ENCODE measurements at places on chromosomes 3 and 15. TPM values are rescaled to one million over a fixed set of nuclear protein-coding genes. Genes with fewer than 3 reads are reported as not detected.

DNA sequence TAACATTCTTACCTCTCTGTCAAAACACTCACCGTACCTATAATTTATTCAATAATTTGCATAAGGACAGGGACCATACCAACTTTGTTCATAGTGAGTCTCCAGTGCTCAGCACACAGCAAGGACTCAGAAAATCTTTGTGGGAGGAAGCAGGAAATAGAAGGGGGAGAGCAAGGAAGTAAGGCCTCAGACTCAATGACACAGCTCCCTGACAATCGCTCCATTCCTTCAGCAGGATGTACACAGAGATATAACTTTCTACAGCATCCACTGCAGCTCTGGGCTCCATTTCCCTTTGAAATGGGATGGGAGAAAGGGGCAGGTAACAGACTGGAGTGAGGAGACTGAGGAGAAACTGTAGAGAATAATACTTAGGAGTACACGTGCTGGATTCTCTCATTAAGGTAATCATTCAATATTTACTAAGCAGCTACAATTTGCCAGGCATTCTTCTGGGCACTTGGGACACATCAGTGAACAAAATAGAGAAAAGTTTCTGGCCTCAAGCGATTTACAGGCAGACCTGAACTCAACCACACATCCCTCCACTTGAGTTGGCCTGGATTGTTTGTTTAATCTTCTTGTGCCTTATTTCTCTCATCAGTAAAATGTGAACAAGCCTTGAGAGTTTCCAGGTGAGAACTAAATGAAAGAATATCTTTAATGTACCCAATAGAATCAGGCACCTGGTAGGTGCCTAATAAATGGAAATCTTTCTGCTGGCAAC is 330.3 kb upstream of the THBS1 start:
- H3K4me1 ChIP-seq = no peaks in the 10 kb centered on the region
- no peak for DNase-seq
- no peak overlapping the region for H3K27ac ChIP-seq
- H3K27me3 ChIP-seq = no peaks in the 10 kb centered on the region
- no peak overlapping the region for H3K4me3 ChIP-seq

DNA sequence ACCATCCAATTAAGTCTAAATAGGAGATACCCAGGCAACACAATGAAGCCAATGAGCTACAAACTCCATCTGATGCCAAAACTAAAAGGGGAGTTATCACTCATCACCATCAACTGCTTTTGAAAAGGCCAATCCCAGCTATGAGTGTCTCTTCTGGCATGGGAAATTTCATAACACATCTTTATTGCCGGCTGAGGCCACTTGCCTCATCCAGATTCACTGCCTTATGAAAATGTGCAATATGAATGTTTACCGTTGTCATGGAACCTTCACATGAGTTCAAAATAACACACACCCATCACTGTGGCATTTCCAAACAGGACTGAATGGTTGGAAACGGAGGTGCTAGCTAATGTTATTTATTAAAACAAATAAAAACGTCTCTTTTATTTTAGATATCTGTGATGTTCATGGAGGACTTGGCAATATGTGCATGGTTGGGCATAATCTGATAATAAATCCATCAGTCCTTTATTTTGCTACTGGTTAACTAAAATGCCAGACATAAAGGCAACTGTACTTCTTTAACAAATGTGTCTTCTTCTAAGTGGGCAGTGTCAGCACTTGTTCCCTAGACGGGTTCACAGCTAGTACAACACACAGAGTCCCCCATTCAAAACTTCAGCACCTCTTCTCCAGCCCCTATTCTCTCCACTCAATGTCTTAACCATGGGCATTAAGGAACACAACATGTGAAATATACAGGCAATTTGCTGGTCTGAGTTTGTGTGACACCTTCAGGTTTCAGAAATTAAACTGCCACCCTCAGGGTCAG is 143.9 kb downstream of the MAGI1 start:
- H3K36me3 ChIP-seq = no peaks in the 10 kb centered on the region
- H3K27me3 ChIP-seq = no peaks in the 10 kb centered on the region
- no peaks in the 10 kb centered on the region for H3K4me1 ChIP-seq
- no peak overlapping the region for H3K4me3 ChIP-seq

The B3GALNT1 gene
- polyA plus RNA-seq = not detected

GRCh38 chr15:74809242-74809641 is 3.4 kb upstream of the LMAN1L start:
- H3K4me3 ChIP-seq = no peak overlapping the region
- peaks cover 11% of the 10 kb centered on the region for H3K36me3 ChIP-seq
- no peak for DNase-seq
- no peak overlapping the region for H3K27ac ChIP-seq

DNA sequence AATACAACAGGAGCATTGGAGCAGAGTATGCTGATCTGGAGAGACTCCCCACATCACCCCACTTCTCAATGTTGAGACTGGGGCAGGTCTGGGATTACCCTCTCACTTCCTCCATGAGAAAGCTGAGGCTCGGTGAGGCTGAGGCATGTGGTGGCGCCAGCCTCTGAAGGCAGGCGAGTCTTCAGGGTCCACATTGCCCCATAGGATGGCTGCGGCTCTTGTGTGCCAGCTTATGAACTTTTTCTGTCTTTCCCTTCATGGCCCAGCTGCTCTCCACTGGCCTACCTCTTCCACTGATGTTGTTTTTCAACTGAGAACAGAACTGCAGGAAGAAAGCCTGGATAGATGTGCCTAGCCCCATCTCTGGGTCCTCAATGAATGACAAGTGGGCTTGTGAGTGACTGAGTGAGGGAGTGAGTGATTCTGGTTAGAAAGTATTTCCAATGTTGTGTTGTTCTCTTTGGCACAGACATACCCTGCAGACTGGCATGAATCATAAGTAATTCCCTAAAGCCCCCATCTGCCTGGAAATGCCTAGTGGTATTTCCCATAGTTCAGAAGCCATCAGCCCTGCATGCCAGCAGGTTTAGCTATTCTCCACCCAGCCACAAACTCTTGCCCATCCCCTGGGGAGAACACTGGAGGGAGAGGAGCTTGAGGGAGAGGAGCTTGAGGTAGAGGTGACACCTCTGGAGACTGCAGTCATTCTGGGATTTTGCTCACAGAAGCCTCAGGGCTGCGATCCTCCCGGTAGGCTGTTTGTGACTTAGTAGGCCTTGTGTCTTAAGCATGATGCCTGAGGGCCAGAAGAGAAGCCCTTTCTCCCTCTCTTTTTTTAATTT is 56.9 kb downstream of the AMOTL2 start:
- DNase-seq = no peak
- no peaks in the 10 kb centered on the region for H3K27me3 ChIP-seq
- H3K27ac ChIP-seq = no peak overlapping the region
- H3K4me3 ChIP-seq = no peak overlapping the region

The FAM81A gene
- polyA plus RNA-seq = 1.1 TPM

- no peak for DNase-seq
- H3K27me3 ChIP-seq = peaks cover 53% of the 10 kb centered on the region
- H3K36me3 ChIP-seq = no peaks in the 10 kb centered on the region
- no peak overlapping the region for H3K4me3 ChIP-seq
Measured at GRCh38 chr3:54120657-54121413, 1.5 kb upstream of the CACNA2D3 start.

- peak overlapping the region; percentile 45 for H3K4me3 ChIP-seq
- no peaks in the 10 kb centered on the region for H3K27me3 ChIP-seq
- no peaks in the 10 kb centered on the region for H3K36me3 ChIP-seq
- peak overlapping the region; percentile 96 for H3K27ac ChIP-seq
Measured at GRCh38 chr3:37987751-37988179, 2.8 kb upstream of the VILL start.

DNA sequence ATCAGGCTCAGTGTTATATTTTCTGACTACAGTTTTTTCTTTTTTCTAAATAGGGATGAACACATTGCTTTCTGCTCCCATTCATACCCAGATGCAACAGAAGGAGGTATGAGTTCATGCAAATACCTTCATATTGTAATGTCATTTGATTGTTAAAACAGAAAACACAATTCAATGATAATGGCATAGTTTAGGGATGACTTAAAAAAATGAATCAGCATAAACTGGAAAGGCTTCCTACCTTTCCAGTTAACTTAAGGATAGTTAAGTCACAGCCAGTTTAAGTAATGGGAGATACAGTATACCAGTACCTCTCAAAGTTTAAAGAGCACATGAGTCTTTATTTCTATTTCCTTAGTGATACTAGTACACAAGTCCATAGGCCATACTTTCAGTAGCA is 24.9 kb downstream of the KNL1 start:
- no peak for DNase-seq
- H3K4me3 ChIP-seq = no peak overlapping the region
- no peaks in the 10 kb centered on the region for H3K4me1 ChIP-seq
- H3K27me3 ChIP-seq = no peaks in the 10 kb centered on the region
- no peaks in the 10 kb centered on the region for H3K36me3 ChIP-seq

DNA sequence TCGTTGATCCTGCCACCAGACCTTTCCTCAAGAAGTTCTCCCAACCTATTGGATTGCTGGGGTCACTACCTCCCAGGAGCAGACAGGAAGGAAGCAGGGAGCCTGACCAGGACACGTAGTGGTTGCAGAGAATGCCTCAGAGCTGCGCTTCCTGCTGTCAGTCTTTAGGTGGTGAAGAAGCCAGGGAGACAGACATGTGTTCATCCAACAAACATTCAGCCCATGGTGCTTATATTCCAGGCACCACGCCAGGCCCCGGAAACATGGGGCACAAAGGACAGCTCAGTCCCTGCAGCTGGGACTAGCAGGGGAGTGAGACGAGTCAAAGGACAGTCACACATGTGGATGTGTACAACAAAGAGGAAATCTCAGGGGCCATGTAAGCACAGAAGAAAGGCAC is 26.0 kb upstream of the CORO2B start:
- no peak overlapping the region for H3K4me3 ChIP-seq
- no peaks in the 10 kb centered on the region for H3K27me3 ChIP-seq

- no peak for DNase-seq
- H3K4me3 ChIP-seq = no peak overlapping the region
- peaks cover 3% of the 10 kb centered on the region for H3K36me3 ChIP-seq
Measured at GRCh38 chr3:152396867-152397266, 128.1 kb downstream of the MBNL1 start.

GRCh38 chr3:156533205-156533604 is 21.7 kb downstream of the SSR3 start:
- H3K36me3 ChIP-seq = peaks cover 2% of the 10 kb centered on the region
- H3K27me3 ChIP-seq = no peaks in the 10 kb centered on the region
- H3K4me3 ChIP-seq = no peak overlapping the region
- H3K27ac ChIP-seq = no peak overlapping the region
- H3K4me1 ChIP-seq = no peaks in the 10 kb centered on the region
- no peak for DNase-seq

DNA sequence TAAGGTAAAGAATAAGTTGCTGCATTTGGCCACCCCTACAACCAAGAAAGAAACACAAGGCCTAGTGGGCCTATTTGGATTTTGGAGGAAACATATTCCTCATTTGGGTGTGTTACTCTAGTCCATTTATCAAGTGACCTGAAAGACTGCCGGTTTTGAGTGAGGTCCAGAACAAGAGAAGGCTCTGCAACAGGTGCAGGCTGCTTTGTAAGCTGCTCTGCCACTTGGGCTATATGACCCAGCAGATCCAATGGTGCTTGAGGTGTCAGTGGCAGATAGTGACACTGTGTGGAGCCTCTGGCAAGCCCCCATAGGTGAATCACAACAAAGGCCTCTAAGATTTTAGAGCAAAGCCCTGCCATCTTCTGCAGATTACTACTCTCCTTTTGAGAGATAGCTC is 491.3 kb downstream of the TAFA4 start:
- H3K4me1 ChIP-seq = no peaks in the 10 kb centered on the region
- H3K36me3 ChIP-seq = no peaks in the 10 kb centered on the region
- H3K27ac ChIP-seq = no peak overlapping the region
- no peaks in the 10 kb centered on the region for H3K27me3 ChIP-seq

- H3K36me3 ChIP-seq = no peaks in the 10 kb centered on the region
- H3K27ac ChIP-seq = peak overlapping the region; percentile 66
- peaks cover 17% of the 10 kb centered on the region for H3K4me1 ChIP-seq
- peak; percentile 92 for DNase-seq
- H3K4me3 ChIP-seq = no peak overlapping the region
- no peaks in the 10 kb centered on the region for H3K27me3 ChIP-seq
Measured at GRCh38 chr15:63218100-63218808, 28.8 kb downstream of the RAB8B start.
